ENCODE measurements at places on chromosomes 12 and 14. TPM values are rescaled to one million over a fixed set of nuclear protein-coding genes. Genes with fewer than 3 reads are reported as not detected.

GRCh38 chr14:81243499-81243898, 22.7 kb upstream of the GTF2A1 start:
- DNase-seq, result no peak

DNA sequence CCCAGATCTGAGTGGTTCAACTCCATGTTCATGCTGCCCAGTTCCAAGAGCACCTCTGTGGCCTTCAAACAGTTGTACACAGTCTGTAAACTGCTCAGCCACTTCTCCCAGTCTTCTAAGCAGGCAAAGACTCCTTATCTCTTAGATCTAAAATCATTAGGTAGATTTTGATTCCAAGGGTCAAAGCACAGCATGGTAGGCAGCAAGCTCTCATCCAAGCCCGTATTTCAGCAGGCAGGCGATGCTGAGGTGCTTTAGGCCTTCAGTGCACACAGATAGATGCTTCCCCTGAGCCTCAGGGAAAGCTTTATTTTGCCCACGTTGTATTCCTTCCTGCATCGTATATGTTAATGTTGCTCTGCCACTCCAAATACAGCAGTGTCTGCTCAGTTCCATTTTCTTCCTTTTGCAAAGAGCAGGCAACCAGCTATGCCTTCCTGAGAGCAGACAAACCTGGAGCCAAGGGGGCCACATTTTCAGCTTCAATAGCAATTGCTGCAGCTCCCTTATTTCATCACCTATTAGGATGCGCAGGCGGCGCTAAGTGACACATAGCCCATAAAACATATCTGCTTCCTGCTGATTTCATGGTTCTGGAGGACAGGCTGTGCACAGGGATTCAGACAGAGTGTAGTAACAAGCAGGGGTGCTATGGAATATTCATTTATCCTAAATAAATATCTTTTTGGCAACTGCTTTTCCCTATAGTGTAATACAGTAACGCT, 67.5 kb downstream of the ETV6 start:
- DNase-seq, result no peak

- DNase-seq, result no peak
These were observed 456.9 kb upstream of the TMEM132C start for GRCh38 chr12:127810041-127810440.

DNA sequence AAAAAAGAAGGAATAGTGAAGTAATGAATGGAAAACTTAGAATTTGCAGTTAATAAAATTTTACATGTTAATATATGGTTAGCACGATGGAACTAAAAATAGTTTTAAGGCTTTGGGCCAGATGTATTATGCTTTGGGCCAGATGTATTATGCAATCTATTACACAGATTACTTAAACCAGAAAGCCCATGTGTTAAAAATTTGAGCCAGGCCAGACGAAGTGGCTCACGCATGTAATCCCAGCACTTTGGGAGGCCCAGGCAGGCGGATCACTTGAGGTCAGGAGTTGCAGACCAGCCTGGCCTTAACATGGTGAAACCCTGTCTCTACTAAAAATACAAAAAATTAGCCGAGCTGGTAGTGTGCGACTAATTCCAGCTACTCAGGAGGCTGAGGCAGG, 17.2 kb downstream of the IFT81 start:
- no peak for DNase-seq

Gene KRT73
- not detected for total RNA-seq

Gene CCDC196
- total RNA-seq, result not detected
